Spleen (tissue), 13 donors: ENCODE measurements at places on chromosomes 7 and 10.

DNA sequence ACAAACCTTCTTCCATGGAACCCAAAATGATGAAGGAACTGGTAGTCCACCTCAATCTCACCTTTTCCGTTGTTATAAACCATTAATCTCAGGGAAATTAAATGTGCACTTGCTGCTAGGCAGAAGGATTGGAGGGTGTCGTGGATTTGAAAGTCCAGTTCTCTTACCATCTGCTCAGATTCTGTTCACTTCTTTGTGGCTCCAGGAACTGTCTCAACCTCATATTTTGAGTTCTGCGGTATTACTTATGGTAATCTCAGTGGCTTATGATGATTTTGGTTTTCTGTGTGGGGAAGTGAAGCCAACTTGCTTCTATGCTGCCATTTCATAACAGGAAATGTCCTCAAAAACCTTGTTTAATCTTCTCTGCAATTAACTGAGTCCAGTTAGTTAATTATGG is 136.4 kb downstream of the CDC14C start:
- no peak overlapping the region for H3K27ac ChIP-seq

DNA sequence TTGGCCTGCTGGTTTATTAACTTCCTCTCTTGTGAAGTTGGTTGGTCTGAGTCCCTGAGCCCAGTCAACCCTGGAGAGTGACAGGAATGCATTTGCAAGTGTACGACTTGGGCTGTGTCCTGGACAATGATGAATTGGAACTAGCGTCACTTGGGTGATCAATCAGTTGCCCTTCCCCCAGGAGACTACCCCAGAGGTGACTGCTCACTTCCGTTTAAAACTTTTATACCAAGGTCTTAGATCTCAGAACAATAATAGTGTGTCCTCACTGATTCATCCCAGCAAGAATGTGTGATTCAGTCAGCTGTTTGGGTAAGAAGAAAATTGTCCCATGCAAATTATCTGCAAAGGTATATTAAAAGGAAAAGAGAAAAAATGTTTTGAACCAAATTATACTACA is 102.9 kb upstream of the ARMC3 start:
- H3K4me1 ChIP-seq, result no peaks in the 10 kb centered on the region
- H3K27me3 ChIP-seq, result no peaks in the 10 kb centered on the region
- H3K4me3 ChIP-seq, result no peak overlapping the region
- no peak for DNase-seq
- H3K27ac ChIP-seq, result no peak overlapping the region

GRCh38 chr7:46318276-46318675 is 397.2 kb upstream of the IGFBP3 start:
- H3K27ac ChIP-seq, result no peak overlapping the region
- H3K4me3 ChIP-seq, result no peak overlapping the region
- no peaks in the 10 kb centered on the region for H3K4me1 ChIP-seq
- no peak for DNase-seq
- no peaks in the 10 kb centered on the region for H3K27me3 ChIP-seq

DNA sequence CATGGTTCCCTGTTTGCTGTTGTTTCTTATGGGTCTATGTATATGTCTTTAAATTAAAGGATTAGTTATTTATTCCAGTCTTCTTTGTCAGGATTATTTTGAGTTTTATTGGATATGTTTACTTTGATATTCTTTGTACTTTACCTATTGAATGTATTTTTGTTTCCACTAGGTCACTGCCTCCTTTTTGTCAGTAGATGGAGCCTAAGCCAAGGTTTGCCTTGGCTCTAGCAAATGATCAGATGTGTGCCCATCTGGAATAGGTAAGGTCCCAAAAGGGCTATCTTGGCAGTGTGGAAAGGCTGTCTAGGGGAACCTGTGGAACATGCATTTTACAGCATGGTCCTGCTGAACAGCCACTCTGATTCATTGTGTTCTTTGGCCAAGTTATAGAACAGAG is 337.3 kb upstream of the GHITM start:
- no peak for DNase-seq
- no peak overlapping the region for H3K27ac ChIP-seq
- H3K36me3 ChIP-seq, result no peaks in the 10 kb centered on the region
- H3K4me3 ChIP-seq, result no peak overlapping the region
- no peaks in the 10 kb centered on the region for H3K4me1 ChIP-seq
- H3K27me3 ChIP-seq, result no peaks in the 10 kb centered on the region

- no peak for DNase-seq
- no peak overlapping the region for H3K4me3 ChIP-seq
- no peaks in the 10 kb centered on the region for H3K4me1 ChIP-seq
- no peak overlapping the region for H3K27ac ChIP-seq
- H3K36me3 ChIP-seq, result no peaks in the 10 kb centered on the region
Observed at GRCh38 chr10:98910048-98910447, 325.6 kb downstream of the HPSE2 start.

GRCh38 chr7:24158975-24159374 is 125.0 kb upstream of the NPY start:
- DNase-seq, result no peak
- no peaks in the 10 kb centered on the region for H3K27me3 ChIP-seq
- H3K36me3 ChIP-seq, result no peaks in the 10 kb centered on the region
- no peaks in the 10 kb centered on the region for H3K4me1 ChIP-seq

DNA sequence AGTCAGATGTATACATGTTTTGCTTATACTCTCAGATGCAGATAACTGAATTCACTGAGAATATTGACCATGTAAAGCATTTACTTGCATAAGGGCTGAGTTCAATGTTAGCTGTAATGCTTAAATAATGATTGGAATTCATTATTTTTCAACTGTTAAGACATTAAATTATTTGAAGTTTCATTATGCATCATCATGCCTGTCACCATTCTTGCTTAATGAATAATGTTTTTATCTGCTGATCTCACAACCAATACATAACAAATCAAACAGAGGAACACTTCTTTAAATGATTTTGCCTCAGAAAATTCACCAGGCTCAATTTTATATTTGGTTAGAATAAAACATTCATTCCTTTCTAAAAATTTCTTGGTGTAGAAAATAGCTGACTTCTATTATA is 233.4 kb downstream of the GPR37 start:
- no peaks in the 10 kb centered on the region for H3K36me3 ChIP-seq
- DNase-seq, result no peak
- no peaks in the 10 kb centered on the region for H3K4me1 ChIP-seq
- H3K27ac ChIP-seq, result no peak overlapping the region

GRCh38 chr10:29243750-29244149 is 45.1 kb upstream of the LYZL1 start:
- no peak overlapping the region for H3K27ac ChIP-seq
- no peak overlapping the region for H3K4me3 ChIP-seq
- no peaks in the 10 kb centered on the region for H3K27me3 ChIP-seq
- no peaks in the 10 kb centered on the region for H3K36me3 ChIP-seq
- H3K4me1 ChIP-seq, result no peaks in the 10 kb centered on the region

- H3K4me3 ChIP-seq, result no peak overlapping the region
- no peaks in the 10 kb centered on the region for H3K4me1 ChIP-seq
- no peaks in the 10 kb centered on the region for H3K27me3 ChIP-seq
- H3K27ac ChIP-seq, result no peak overlapping the region
- no peaks in the 10 kb centered on the region for H3K36me3 ChIP-seq
Observed at GRCh38 chr10:114755537-114755936, 66.0 kb upstream of the FHIP2A start.

- no peaks in the 10 kb centered on the region for H3K27me3 ChIP-seq
- H3K27ac ChIP-seq, result peak overlapping the region; percentile 99
- no peaks in the 10 kb centered on the region for H3K4me1 ChIP-seq
- DNase-seq, result peak; percentile 78
- no peak overlapping the region for H3K4me3 ChIP-seq
Observed at GRCh38 chr7:100682228-100682741, 8.7 kb downstream of the GNB2 start.

DNA sequence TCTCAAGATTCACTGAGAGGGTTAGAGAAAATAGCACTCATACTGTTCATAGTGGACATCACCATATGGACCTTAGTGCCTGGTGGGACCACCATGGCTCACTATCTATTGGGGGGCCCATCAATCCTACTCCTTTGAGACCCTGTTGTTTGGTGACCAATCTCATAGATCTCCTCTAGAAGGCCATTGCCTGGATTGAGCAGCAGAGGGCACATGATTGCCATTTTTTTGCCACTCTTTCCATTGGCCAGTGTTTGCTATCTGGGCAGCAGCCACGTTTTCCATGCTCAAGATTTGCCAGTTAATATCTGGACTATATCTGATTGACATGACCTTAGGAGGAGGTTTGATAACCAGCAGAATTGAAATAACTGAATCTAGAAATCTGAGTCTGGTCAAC is 244.5 kb downstream of the ITGB1 start:
- H3K4me3 ChIP-seq, result no peak overlapping the region
- H3K36me3 ChIP-seq, result no peaks in the 10 kb centered on the region
- no peaks in the 10 kb centered on the region for H3K27me3 ChIP-seq
- no peak overlapping the region for H3K27ac ChIP-seq
- DNase-seq, result no peak

DNA sequence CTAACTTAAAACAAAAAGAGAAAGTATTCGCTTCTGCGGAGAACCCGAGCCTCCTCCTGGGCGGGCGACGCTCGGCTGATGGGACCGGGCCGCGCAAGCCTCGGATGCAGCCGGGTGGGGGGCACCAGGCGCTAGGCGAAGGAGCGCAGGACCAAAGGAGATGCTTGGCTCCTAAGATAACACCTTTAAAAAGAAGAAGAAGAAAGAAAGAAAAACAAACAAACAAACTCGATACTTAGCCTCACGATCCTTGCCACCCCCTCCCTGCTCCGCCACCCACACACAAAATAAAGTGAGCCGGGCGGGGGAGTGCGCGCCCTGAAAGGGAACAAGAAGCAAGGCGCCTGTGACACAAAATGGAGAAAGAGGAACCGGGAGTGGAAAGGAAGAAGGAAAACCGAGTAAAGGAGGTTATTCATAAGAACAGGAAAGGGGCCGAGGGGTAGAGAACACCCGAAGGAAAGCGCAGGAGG is 34.0 kb upstream of the EBLN1 start:
- peak overlapping the region; percentile 99 for H3K27ac ChIP-seq
- peak; percentile 92 for DNase-seq
- no peaks in the 10 kb centered on the region for H3K36me3 ChIP-seq
- H3K4me3 ChIP-seq, result peak overlapping the region; percentile 63
- no peaks in the 10 kb centered on the region for H3K27me3 ChIP-seq
- H3K4me1 ChIP-seq, result peaks cover 30% of the 10 kb centered on the region

GRCh38 chr10:124646483-124647352 is 97.5 kb downstream of the FAM53B start:
- DNase-seq, result peak; percentile 82
- H3K27me3 ChIP-seq, result no peaks in the 10 kb centered on the region
- H3K27ac ChIP-seq, result peak overlapping the region; percentile 91
- H3K4me1 ChIP-seq, result peaks cover 100% of the 10 kb centered on the region
- H3K4me3 ChIP-seq, result no peak overlapping the region
- peaks cover 5% of the 10 kb centered on the region for H3K36me3 ChIP-seq

- no peak overlapping the region for H3K4me3 ChIP-seq
- H3K36me3 ChIP-seq, result no peaks in the 10 kb centered on the region
- no peak overlapping the region for H3K27ac ChIP-seq
- DNase-seq, result no peak
- no peaks in the 10 kb centered on the region for H3K4me1 ChIP-seq
Observed at GRCh38 chr7:33334349-33334748, 205.0 kb downstream of the BBS9 start.

GRCh38 chr7:11373546-11374142 is 400.0 kb downstream of the PHF14 start:
- no peaks in the 10 kb centered on the region for H3K4me1 ChIP-seq
- H3K27me3 ChIP-seq, result no peaks in the 10 kb centered on the region
- H3K27ac ChIP-seq, result no peak overlapping the region
- no peak overlapping the region for H3K4me3 ChIP-seq
- H3K36me3 ChIP-seq, result no peaks in the 10 kb centered on the region

DNA sequence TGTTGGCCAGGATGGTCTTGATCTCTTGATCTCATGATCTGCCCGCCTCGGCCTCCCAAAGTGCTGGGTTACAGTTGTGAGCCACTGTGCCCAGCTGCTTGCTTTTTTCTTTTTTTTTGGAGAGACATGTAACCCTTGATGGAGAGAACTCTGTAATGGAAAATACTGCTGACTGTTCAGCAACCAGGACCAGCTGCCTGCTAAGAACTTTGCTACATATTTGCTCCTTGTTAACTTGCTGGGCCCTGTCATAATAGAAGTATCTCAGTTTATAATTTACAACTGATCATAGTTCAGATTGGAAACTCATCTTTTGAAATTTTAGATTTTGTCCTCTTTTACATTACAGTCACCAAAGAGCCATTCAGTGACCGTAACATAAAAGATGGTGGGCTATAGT is 34.9 kb downstream of the TASOR2 start:
- no peaks in the 10 kb centered on the region for H3K27me3 ChIP-seq
- peaks cover 14% of the 10 kb centered on the region for H3K36me3 ChIP-seq

GRCh38 chr7:94277236-94277635 is 117.5 kb upstream of the COL1A2 start:
- H3K36me3 ChIP-seq, result no peaks in the 10 kb centered on the region
- no peak overlapping the region for H3K4me3 ChIP-seq
- no peak for DNase-seq
- no peaks in the 10 kb centered on the region for H3K4me1 ChIP-seq
- H3K27me3 ChIP-seq, result no peaks in the 10 kb centered on the region

- H3K4me1 ChIP-seq, result no peaks in the 10 kb centered on the region
- no peak overlapping the region for H3K4me3 ChIP-seq
- peaks cover 8% of the 10 kb centered on the region for H3K36me3 ChIP-seq
- H3K27ac ChIP-seq, result no peak overlapping the region
Observed at GRCh38 chr7:128014811-128015210, 16.4 kb downstream of the LRRC4 start.

- H3K4me3 ChIP-seq, result no peak overlapping the region
- no peaks in the 10 kb centered on the region for H3K4me1 ChIP-seq
- H3K27ac ChIP-seq, result no peak overlapping the region
Observed at GRCh38 chr7:72190146-72190545, 222.0 kb downstream of the CALN1 start.

- no peaks in the 10 kb centered on the region for H3K4me1 ChIP-seq
- no peaks in the 10 kb centered on the region for H3K36me3 ChIP-seq
- no peak overlapping the region for H3K4me3 ChIP-seq
Observed at GRCh38 chr7:15085366-15085765, 182.8 kb upstream of the DGKB start.

DNA sequence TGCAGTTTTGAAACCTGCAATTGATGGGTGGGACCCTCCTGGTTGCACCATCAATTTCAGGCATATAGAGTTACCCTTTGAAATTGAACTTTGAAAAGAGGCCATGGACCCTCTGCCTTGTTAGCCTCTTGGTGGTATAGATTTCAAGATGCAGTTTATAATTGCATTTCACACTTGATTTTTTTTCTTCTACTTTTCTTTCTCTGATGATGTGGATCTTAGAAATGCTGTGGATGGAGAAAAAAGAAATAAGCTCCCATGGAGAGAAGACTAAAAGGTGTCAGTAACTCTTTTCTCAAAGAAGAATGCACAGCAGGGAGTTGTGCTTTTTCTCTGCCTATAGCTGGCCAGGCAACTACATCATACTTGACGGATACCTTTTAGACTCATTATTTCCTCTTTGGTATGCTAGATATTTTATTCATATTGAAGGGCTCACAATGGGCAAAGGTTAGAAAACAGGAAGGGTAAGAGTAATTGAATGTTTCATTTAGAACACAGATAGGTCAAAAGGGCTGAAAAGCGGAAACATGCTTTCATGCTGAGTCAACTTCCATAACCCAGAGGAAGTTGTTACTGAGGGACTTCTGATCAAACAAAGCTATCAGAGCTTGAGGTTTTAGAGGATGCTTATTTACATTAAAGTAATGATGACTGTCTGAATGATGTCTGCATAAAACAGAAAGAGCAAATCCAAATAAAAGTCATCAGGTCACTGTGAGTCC is 773.2 kb upstream of the LRRN3 start:
- H3K4me1 ChIP-seq, result no peaks in the 10 kb centered on the region
- H3K27me3 ChIP-seq, result no peaks in the 10 kb centered on the region
- no peak overlapping the region for H3K27ac ChIP-seq
- DNase-seq, result no peak
- no peaks in the 10 kb centered on the region for H3K36me3 ChIP-seq

- peak overlapping the region; percentile 96 for H3K27ac ChIP-seq
- H3K27me3 ChIP-seq, result no peaks in the 10 kb centered on the region
- peaks cover 44% of the 10 kb centered on the region for H3K4me1 ChIP-seq
- peak; percentile 82 for DNase-seq
- no peaks in the 10 kb centered on the region for H3K36me3 ChIP-seq
Observed at GRCh38 chr10:17643339-17643754, 604 bp upstream of the STAM start.
